ENCODE measurements at places on chromosomes 2 and 18. TPM values are rescaled to one million over a fixed set of nuclear protein-coding genes. Genes with fewer than 3 reads are reported as not detected.

DNA sequence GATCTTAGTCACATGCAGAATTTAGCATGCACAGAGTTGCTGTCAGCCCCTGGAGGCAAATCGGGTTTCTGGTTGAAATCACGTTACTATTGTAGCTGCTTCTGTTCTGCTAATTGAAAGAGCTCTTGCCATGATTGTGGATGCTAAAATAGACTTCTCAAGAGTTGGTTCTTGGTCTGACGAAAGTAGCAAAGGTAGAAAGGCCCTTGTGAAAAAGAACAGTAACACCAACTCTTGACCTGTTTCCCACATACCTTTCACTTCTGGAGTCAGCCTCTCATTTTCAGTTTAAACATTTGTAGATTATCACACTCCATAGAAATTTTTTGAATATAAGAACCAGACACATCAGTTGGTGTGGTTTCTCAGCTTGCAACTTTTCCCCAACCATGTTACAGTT, 110.0 kb upstream of the EPB41L3 start:
- DNase-seq = no peak

GRCh38 chr2:176388861-176389260, 119.6 kb downstream of the MTX2 start:
- DNase-seq = no peak

GAL3ST2 gene
- not detected for total RNA-seq

GRCh38 chr2:142858961-142859360, 18.5 kb upstream of the KYNU start:
- DNase-seq = no peak

RUFY4 gene
- not detected for total RNA-seq

DNA sequence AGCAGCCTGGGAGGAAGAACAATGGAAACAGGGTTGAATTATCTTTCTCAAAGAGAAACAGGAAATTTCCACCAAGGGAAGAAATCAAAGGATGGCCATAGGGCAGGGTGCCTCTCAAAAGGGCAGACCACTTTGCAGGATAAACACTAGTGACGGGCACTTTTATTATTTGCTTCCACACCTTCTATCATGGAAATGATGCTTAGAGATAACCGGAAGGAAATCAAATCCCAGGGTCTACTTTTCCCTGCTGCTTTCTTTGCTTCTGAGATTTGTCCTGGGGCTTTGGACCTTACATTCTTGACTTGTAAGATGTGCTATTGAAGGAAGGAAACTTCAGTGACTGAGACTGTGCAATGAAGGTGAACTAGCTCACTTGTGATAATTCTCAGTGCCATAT, 1.1 kb upstream of the SCN9A start:
- DNase-seq = no peak

GRCh38 chr2:15223887-15224286, 337.2 kb downstream of the NBAS start:
- DNase-seq = peak; percentile 95

GRCh38 chr2:196592331-196592910, 47.1 kb upstream of the CCDC150 start:
- DNase-seq = peak; percentile 41

DNA sequence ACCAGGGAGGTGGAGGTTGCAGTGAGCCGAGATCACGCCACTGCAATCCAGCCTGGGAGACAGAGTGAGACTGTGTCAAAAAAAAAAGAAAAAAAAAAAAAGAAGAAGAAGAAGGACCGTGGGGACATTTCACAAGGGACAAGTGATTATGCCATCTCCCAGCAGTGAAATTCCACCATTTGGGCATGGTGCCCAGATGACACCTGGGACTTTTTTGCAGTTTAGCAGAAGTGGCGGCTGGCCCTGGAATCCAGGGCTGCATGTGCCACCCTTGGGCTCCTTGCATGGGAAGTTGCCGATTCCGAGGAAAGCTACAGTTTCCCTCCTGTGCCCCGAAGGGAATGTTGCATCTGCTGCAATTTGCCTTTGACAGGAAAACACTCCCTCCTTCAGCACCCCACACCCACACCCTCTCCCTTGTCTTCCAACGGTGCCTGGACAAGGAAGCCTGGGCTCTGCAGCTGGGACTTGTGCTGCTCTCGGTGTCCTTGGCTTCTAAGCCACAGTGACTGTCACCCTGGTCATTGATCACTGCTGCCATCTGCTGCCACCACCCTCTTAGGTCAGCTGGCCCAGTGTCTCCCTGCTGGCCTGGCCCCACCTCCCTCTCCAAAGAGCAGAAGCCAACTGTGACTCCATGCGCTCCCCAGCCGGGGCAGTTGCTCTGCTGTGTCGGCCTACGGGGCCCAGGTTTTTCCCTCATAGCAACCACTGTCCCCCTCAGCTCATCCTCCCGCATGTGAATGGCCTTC, 56.4 kb upstream of the LRRC30 start:
- no peak for DNase-seq

DNA sequence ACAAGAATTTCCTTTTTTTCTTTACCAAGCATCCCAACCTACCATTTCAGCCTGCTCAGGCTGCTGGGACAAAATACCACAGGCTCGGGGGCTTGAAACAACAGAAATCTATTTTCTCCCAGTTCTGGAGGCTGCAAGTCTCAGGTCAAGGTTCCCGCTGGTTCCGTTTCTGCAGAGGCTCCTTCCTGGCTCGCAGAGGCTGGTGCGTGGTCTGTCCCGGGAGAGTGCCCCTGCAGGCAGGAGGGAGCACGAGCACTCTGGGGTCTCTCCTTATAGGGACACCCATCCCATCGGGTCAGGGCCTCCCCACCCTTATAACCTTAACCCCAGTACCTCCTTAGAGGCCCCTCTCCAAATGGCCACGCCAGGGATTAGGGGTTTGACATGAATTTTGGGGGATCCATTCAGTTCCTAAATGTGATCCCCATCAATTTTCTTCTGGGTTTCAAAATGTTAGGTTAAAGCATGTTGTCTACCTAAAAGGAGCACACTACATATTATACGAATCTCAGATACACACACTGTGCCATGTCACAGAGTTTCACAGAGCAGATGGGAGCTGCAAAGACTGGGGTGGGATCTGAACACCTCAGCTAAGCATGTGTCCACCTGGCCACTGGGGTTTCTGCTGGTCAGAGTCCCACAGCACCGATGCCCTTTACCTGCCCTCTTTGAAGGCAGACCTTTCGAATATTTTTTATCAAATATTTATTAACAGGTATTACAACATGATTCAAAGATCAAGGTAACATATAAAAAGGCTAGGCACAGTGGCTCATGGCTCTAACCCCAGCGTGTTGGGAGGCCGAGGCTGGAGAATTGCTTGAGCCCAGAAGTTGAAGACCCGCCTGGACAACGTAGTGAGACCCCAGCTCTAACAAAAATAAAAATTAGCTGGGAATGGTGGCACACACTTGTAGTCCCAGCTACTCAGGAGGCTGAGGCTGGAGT, 17.6 kb upstream of the ADI1 start:
- peak; percentile 33 for DNase-seq

GRCh38 chr2:240462073-240462706, 26.7 kb downstream of the GPC1 start:
- DNase-seq = no peak

PCARE gene
- total RNA-seq = not detected

DNA sequence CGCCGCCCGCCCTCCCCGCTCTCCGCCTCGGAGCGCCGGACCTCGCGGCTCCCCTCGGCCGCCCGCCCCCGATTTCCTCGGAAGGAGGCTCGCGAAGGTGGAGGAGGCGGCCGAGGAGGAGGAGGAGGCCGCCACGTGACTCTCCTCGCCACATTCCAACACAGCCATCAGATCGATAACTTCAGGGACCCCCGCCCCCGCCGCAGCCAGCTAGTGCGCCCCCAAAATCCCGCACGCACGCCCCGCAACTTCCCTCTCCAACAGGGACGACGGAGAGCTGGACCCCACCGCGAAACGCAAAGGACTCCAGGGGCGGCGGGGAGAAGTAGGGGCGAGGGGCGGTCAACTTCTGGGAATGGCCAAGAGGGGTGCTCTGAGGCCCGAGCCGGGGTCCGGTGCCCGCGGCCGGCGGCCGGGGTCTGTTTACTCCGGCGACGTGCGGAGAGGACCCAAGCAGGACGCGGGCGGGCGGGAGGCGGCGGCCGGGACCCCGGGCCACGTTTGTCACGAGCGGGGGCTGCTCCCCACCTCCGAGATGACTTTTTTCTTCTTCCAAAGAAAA, 2.0 kb downstream of the ZNF521 start:
- DNase-seq = no peak

SH2D6 gene
- total RNA-seq = 0.31 TPM

DNA sequence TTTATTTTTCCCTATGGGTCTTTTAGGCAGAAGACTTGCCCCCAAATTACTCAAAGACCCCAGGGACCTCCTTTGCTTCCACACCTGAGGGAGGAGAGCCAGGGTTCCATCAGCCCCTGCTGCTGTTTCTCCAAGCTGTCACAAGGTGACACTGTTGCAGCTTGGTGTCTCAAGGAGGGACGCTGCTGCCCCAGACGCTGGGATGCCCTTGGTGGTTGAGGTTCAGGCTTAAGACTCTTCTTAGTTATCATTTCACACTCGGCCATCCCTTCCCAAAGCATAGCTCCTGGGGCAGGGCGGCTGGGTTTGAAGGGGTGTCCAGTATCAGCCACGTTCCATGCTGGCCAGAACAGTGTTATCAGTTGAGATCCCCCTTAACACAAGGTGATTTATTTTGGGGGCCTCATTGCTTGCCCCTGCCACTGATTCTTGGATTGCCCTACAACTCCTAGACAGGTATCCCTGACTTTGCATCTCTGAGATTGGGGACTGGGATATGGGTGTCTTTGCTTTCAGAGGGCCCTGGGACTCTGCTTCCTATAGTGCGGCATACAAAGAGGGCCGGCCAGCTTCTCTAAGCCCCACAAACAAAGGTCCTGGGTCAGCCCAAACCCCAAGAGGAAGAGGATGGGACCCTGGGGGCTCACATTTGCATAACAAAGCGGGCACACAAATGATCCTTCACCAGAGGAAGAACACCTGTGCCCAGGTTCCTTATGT, 22.7 kb downstream of the GPR55 start:
- peak; percentile 55 for DNase-seq

- no peak for DNase-seq
Observed at GRCh38 chr2:77064324-77064723, 457.9 kb downstream of the LRRTM4 start.

- DNase-seq = no peak
Observed at GRCh38 chr2:68789603-68790002, 55.0 kb downstream of the ARHGAP25 start.

- peak; percentile 70 for DNase-seq
Observed at GRCh38 chr2:60555066-60555782, 1.8 kb upstream of the BCL11A start.

- DNase-seq = no peak
Observed at GRCh38 chr2:39734445-39734844, 44.6 kb downstream of the THUMPD2 start.

LYG1 gene
- total RNA-seq = 0.26 TPM

FAM117B gene
- total RNA-seq = 0.90 TPM

- no peak for DNase-seq
Observed at GRCh38 chr2:54549917-54550518, 93.9 kb downstream of the SPTBN1 start.
